ENCODE measurements at places on chromosomes 1 and 21.

DNA sequence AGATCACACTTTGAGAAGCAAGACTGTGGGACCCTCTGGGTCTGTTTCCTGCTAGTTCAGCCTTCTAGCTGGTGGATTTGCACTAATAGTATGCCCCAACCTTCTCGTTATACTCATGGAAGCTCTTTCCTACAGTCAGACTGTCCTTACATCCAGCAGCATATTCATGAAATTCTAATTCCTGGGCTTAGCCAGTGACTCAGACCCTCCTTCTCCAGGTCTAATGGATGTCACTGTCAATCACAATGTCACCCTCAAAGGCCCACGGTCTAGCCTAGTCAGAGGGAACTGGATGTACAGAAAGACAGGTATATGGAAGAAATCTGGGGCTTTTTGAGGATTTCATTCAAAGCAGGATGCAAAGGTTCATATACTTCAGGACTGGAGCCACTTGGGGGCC lies 72.4 kb downstream of the KCNJ15 start:
- no peak for DNase-seq

GRCh38 chr1:30524840-30525617 lies 198.4 kb downstream of the MATN1 start:
- DNase-seq: no peak

- DNase-seq: peak; percentile 64
Observed at GRCh38 chr1:75203415-75204277, 69.5 kb downstream of the LHX8 start.

- no peak for DNase-seq
Observed at GRCh38 chr1:226406401-226406881, 1.5 kb downstream of the PARP1 start.

GRCh38 chr1:45009956-45010854 lies 919 bp downstream of the HECTD3 start:
- peak; percentile 6 for DNase-seq

DNA sequence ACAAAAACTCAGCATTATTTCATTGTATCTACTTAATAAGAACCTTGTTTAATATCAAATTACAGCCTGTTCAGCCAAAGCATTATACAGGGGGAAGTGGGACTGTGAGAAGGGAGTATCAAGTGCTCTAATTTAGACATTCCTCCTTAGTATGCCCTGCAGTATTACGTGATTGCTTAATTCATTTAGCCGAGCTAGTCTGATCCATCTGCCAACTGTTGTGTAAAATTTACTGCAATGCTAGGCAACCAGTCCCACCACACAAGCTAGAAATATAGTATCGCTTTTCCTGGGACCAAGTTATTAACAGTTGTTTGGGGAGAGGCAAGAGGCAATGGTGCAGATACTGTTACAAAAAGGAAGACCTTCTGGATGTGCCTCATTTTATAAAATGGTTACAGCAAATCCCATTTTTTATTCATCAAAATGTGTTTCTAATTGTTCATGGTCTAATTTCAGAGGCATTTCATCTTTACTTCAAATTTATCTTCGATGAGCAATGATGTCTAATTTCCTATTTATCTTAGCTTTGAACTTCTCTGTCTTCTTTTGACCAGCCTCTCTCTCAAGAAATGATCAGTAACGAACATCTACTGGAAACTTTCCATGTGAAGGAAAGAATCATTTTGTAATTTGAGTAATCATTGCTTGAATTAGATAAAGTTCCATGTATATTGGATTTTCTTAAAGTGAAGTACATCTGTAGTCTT lies 283.3 kb downstream of the DUSP10 start:
- no peak for DNase-seq

DNA sequence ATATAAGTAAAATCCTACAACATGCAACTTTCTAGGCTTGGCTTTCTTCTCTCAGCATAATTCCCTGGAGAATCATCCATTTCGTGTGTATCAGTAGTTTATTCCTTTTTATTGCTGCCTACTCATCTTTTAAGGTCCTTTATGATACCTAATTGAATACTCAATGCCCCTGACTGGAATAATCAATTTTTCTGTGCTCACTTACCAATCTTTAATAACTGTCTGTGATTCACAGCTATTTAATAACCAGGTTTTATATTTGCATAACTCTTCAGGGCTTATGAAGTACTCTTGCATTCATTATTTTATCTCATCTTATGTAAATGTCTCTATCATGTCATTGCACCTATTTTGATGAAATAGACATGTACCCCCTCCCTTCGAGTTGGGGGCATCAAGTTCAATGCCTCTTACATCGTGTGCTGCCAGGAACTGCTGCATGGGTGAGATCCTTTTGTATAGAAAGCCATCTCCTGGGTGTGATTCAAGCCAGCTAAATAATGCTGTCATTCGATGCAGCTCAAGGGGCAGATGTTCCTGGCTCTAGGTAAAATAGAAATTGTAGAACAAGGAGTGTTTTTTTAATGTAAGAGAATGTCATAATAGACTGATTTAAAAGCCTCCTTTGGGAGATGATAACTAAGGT lies 222.7 kb downstream of the SLC35F3 start:
- DNase-seq: no peak

GRCh38 chr1:242440757-242441156 lies 83.7 kb downstream of the PLD5 start:
- DNase-seq: no peak

- no peak for DNase-seq
Observed at GRCh38 chr1:9984253-9984652, 12.8 kb upstream of the RBP7 start.

GRCh38 chr21:14874379-14874778 lies 190.4 kb downstream of the NRIP1 start:
- no peak for DNase-seq

DNA sequence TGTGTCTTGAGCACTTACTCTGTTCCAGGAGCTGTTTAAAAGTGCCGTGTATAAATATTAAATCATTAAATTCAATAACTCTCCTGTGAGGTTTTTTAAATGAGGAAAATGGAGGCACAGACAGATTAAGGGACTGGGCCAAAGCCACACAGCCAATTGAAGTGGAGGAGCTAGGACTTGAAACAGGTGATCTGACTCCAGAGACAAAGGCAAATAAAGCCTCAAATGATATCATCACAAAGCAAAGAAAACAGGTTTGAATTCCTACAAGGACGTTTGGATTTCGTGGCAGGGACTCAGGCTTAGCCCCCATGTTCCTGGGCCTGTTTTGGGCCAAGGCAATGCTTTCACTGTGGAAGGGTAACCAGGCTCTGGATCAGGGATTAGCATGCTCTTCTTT lies 45.2 kb upstream of the DMBX1 start:
- no peak for DNase-seq

DNA sequence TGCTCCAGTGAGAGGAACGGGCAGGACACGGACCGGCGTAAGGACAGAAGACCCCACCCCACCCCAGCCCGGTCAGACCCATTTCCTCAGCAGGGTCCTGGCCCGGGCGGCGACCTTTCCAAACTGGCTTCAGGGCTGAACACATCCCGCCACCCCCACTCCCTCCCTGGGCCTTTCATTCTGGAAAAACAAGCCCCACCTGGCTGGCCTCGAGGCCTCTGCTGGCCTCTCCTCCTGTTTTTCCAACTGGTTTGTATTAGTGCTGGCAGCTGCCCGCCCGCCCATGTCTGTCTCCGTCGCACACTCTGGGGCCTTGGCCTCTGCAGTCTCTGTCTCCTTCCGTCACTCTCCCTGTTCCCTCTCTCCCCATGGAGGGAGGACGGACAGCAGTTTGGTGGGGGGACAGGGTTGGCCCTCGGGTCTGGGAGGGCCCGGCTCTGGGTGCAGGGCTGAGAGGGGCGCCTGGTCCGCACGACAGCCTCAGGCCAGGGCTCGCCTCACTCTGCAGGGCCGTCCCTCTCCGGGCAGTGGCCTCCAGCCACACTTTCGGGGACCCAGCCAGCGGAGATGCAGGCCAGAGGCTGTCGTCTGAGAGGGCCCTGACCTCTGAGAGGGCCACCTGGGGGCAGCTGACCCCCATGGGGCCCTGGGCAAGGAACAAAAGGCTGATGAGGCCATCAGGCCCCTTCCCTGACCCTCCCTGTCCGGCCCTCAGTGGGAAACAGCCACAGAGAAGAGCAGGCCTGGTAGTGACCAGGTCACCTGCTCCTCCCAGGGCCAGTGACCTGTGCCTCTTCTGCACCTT lies 1.5 kb upstream of the MXRA8 start:
- DNase-seq: no peak

DNA sequence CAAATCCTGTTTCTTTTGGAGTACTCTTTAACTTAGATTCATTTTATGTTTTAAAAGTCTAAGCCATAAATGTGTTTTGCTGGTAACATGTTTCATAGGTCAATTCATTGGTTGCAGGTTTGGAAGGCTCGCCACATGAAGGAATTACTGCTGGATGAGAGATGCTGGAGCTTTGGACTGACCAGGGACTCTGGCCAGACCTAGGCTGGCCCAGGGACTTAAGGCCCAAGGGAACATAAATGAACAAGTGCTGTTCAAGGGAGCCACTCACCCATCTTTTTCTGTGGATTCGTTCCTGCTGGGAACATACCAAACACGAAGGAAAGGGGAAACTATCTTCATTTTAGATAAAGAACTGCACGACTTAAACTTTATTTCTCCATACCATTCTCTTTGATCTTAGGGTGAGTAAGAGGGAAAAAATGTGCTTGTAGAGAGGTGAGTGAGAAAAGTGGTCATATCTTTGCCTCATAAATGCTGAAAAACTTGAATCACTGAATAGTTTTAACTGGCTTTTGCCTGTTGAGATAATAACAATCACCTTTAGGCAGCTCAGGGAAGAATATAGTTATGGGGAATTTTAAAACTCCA lies 15.3 kb upstream of the SHCBP1L start:
- DNase-seq: no peak

DNA sequence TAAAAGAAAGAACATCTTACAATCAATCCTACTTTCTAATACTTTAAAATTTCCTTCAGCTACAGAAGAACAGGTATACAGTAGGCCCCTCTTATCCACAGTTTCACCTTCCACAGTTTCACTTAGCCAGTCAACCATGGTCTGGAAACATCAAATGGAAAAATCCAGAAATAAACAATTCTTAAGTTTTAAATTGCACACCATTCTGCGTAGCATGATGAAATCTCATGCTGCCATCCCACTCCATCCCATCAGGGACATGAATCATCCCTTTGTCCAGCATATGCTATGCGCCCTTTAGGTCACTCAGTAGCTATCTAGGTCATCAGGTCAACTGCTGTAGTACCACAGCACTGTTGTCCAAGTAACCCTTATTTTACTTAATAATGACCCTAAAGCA lies 67.7 kb downstream of the HSF2BP start:
- DNase-seq: no peak

GRCh38 chr1:183353597-183353996 lies 64.6 kb downstream of the NMNAT2 start:
- DNase-seq: no peak

- DNase-seq: no peak
Observed at GRCh38 chr21:42557420-42557819, 43.8 kb downstream of the SLC37A1 start.

DNA sequence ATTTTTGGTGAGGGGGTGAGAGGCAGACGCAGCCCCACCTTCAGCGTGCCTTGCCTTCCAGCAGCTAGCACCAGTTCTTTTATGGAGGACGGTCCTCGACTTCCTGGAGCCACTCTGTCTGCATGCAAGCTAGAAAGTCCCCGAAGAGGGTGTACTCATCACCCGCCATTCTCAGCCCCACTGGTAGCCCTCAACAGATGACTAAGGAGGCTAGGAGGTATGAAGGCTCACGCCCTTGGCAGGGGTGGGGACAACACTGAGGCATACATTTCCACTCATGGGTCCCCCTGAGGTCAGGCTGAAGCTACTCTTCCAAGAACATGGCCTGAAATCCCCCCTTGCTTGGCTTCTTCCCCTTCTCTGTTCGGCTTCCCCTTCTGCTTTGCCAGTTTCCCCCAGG lies 8.9 kb upstream of the PTPRF start:
- no peak for DNase-seq

DNA sequence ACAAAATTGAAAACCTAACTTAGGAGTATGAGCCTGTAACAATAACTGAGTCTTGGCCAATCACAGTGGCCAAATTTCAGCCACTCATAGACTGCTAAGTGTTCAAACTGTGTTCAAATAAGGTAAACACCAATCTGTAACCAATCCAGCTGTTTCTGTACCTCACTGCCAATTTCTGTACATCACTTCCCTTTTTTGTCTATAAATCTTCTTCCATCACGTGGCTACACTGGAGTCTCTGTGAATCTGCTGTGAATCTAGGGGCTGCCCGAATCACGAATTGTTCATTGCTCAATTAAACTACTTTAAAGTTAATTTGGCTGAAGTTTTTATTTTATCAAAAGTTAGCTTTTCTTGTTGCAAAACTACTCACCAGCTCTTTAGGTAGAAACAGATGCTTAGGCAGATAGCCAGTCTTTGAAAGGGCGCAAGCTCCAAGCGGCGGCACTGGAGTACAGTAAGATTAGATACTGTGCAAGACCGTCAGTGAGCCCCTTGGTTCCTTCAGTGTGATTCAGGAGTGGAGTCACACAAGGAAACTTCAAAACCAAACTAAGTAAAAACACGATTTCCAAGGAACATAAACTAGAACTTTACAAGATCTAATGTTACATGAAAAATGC lies 43.2 kb upstream of the ADGRL2 start:
- DNase-seq: no peak

- DNase-seq: no peak
Observed at GRCh38 chr1:189149547-189150375, 1327.9 kb downstream of the BRINP3 start.

GRCh38 chr1:94716965-94717364 lies 103.2 kb upstream of the SLC44A3 start:
- DNase-seq: no peak

DNA sequence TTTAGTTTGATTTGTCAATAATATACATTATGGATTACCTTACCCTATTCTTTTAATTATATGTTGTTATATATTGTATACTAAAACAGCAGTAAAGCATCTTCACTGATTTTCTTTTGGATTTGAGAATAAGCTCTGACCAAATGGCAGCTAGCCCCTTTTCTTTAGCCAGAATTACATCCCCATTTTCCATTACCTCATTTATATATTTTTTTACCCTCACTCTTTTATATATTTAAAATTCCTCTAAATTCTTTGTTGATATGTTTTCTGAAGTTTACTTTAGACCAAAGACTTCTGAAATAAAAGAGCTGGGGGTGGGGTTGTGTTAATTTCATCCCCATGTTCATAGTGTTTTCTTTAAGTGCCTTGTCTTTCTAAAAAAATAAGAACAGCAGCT lies 24.6 kb downstream of the ANGPTL1 start:
- no peak for DNase-seq

- no peak for DNase-seq
Observed at GRCh38 chr1:26358411-26359384, 4.8 kb upstream of the CRYBG2 start.

DNA sequence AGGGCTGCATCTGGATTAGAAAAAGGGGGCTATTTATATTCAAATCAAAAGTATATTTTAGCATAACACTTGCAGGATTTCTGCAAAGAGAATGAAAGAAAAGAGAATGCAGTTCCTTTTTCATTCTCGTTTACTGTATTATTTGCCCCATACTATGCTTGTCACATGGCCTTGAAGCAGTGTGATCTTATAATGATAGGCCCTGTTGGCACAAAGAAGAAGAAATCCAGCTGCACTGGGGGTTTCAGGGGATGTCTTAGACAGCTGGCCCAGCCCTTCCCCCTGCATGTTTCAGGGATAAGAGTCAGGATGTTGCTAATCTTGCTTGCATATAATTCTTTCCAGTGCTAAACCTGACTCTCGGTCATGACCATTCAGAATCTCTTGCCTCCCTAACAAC lies 369.5 kb downstream of the SEC16B start:
- no peak for DNase-seq

- DNase-seq: no peak
Observed at GRCh38 chr1:202049129-202049528, 38.7 kb downstream of the ELF3 start.

GRCh38 chr1:32773018-32773763 lies 44.0 kb downstream of the YARS1 start:
- peak; percentile 17 for DNase-seq

All from COR-L47 (cell line).